ENCODE measurements at places on chromosomes 16 and 17. TPM values are rescaled to one million over a fixed set of nuclear protein-coding genes. Genes with fewer than 3 reads are reported as not detected.

DNA sequence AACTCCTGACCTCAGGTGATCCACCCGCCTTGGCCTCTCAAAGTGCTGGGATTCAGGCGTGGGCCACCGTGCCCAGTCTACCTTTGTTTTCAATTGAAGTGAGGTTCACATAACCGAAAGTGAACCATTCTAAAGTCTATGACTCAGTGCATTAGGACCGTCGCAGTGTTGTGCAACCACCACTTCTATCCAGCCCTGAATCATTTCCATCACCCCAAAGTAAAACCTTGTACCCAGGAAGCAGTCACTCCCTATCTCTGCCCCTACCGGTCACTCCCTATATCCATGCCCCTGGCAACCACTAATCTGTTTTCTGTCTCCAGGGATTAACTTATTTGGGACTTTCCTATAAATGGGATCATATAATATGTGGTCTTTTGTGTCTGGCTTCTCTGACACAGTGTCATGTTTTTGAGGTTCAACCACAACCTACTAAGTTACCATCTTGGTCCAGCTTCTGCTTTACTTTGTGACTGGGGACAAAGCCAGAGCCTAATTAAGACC is 28.3 kb upstream of the CDC42EP4 start:
- H3K4me1 ChIP-seq: peaks cover 49% of the 10 kb centered on the region
- no peak for DNase-seq
- H3K4me3 ChIP-seq: no peak overlapping the region
- peaks cover 13% of the 10 kb centered on the region for H3K27me3 ChIP-seq

DNA sequence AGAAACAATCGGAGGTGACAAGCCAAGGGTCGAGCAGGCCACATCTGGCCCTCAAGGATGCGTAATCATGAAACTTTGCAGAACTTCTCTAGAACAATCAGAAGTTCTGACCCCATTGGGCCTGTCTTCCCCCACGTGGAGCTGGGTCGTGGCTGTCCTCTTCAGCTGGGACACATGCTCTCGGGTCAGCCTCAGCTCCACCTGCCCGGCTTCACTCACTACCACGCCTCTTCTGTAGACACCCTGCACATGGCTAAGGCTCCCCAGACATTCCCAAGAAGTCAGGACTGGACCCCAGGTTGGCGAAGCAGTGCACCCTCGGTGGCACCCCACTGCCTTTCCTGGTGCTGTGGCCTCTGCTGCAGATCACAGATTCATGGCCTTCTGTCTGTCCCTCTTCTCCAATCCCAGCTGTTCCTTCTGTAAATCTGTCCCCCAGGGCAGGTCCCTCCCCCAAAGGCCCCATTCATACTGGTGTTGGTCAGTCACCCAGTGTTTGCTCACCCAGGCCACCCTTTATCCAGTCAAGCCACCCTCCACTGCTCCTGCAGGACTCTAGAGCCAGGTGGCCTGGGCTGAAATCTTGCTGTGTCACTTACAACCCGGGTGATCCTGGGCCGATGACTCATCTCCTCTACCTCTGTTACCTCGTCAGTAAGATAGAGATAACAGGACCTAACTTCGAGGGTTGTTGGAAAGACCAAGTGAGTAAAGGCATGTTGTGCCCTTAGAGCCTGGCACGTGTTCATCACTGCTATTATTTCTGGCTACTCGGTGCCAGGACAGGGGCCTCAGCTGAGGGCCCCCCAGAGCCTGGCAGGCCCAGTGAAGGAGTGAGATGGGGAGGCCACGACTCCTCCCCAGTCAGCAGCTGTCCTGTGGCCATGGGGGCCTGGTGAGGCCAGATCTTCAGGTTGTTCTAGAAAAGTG is 1.4 kb upstream of the SLC5A11 start:
- H3K4me1 ChIP-seq: no peaks in the 10 kb centered on the region
- no peak overlapping the region for H3K27ac ChIP-seq
- H3K27me3 ChIP-seq: peaks cover 2% of the 10 kb centered on the region

- peaks cover 23% of the 10 kb centered on the region for H3K4me1 ChIP-seq
- H3K36me3 ChIP-seq: peaks cover 18% of the 10 kb centered on the region
- DNase-seq: no peak
- peaks cover 10% of the 10 kb centered on the region for H3K27me3 ChIP-seq
Measured at GRCh38 chr16:8730335-8730915, 56.0 kb downstream of the ABAT start.

DNA sequence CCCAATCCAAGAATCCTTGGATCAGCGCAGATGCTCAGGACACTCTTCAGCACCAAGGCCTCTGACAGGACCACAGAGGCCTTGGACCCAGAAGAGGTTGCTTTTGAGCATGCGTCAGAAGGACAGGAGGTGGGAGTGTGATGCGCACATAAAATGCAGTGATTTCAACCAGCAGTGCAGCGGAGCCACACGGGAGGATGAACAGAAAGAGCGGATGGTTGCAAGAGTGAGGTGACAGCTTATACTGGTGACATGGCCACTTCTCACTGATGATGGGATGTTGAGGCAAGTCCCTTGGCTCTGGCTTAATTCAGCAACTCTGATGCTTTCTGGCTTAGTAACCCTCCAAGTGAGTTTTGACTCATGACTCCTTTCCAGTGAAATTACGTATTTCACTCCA is 25.2 kb upstream of the ERN1 start:
- peaks cover 39% of the 10 kb centered on the region for H3K4me1 ChIP-seq
- DNase-seq: no peak
- no peak overlapping the region for H3K27ac ChIP-seq

- H3K27ac ChIP-seq: no peak overlapping the region
- H3K36me3 ChIP-seq: no peaks in the 10 kb centered on the region
- H3K4me3 ChIP-seq: no peak overlapping the region
- peaks cover 8% of the 10 kb centered on the region for H3K27me3 ChIP-seq
- peaks cover 10% of the 10 kb centered on the region for H3K4me1 ChIP-seq
Measured at GRCh38 chr17:80008383-80008840, 27.3 kb downstream of the TBC1D16 start.

DNA sequence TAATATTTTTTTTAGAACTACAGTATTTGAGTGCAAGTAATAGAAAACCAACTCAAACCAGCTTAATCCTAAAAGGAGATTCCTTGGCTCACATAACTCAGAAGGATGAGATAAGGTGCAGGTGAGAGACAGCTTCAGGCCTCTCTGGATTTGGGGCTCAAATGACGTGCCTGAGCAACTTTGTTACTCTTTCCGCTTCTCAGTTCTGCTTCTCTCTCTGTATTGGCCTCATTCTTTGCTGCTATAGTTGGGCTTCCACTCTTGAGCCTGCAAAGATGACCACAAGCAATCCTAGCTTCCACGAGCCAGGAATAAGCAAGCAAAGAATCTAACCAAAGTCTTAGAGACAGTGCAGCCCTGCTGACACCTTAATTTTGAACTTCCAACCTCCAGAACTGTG is 45.0 kb upstream of the NLK start:
- H3K4me3 ChIP-seq: no peak overlapping the region
- H3K36me3 ChIP-seq: no peaks in the 10 kb centered on the region
- no peak overlapping the region for H3K27ac ChIP-seq
- no peaks in the 10 kb centered on the region for H3K27me3 ChIP-seq
- no peaks in the 10 kb centered on the region for H3K4me1 ChIP-seq
- DNase-seq: no peak

The RGS11 gene
- 18.2 TPM for total RNA-seq

The COPZ2 gene
- not detected for total RNA-seq

All from glutamatergic neuron (in vitro differentiated cells).